ENCODE measurements at places on chromosomes 12 and 14. TPM values are rescaled to one million over a fixed set of nuclear protein-coding genes. Genes with fewer than 3 reads are reported as not detected.

GRCh38 chr12:19005257-19005801, 124.2 kb upstream of the PLEKHA5 start:
- no peak for DNase-seq

- DNase-seq = no peak
Observed at GRCh38 chr14:73757876-73758391, 43.8 kb upstream of the PNMA1 start.

DNA sequence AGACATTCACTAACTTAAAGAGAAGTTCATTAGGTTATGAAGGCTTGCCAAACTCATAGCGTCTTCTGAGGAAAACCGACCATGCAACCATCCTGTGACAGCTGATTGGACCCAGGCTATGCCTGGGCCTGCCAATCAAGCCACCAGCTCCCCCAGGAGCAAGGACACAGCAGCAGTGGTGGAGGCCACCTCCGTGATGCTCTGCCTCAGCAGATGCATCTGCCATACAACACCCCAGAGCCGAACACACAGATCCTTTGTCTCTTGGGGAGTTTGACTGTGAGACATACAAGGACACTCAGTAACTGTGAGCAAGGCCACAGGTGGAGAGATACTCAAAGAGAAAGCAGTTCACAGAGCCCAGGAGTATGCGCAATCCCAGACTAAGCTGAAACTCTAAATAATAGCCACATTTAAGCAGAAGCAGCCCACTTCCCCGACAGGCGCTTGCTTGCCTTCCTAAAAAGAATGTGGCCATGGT, 10.0 kb upstream of the CNIH1 start:
- no peak for DNase-seq

GRCh38 chr14:68506645-68507419, 286.0 kb downstream of the ZFP36L1 start:
- no peak for DNase-seq

DNA sequence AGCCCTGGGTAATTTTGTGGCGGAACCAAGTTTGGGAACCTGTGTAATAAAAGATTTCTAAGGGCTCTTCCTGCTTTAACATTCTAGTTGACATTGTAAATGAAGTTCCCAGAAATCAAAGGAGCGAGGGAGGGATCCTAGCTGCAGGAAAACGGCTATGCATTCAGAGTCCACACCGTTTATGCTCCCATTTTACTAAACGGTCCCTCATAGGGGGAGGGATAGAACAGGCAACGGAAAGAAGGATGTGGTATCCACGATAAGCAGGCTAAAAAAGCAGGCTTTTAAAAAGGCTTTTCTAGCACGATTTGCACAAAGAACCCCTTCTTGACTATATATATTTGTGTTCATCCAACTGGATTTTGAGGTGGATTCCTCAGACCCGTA, 559 bp downstream of the SYNJ2BP start:
- DNase-seq = no peak

DNA sequence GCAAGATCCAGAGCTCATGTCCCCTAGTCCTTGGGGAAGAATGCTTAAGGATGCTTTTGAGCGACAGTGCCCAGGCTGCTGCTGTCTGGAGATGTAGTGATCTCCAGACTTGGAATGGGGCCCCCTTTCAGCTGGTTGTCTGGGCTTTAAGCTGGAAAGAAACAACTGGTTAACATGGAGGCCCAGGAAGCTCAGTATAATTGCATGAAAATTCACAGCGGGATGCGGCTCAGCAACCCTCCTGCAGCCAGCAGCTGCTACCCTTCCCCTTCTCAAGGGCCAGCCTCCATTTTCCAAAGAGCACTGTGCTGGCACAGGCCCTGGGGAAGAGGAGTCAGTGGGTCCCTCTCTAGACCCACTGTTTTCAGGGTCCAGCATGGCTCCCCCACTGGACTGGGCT, 26.3 kb downstream of the RAB35 start:
- DNase-seq = no peak

GRCh38 chr12:64621257-64621942, 11.1 kb downstream of the RASSF3 start:
- DNase-seq = no peak

- DNase-seq = peak; percentile 42
Observed at GRCh38 chr12:97148941-97149559, 242.0 kb downstream of the NEDD1 start.

GRCh38 chr12:49622501-49623141, 740 bp upstream of the PRPF40B start:
- DNase-seq = no peak

DNA sequence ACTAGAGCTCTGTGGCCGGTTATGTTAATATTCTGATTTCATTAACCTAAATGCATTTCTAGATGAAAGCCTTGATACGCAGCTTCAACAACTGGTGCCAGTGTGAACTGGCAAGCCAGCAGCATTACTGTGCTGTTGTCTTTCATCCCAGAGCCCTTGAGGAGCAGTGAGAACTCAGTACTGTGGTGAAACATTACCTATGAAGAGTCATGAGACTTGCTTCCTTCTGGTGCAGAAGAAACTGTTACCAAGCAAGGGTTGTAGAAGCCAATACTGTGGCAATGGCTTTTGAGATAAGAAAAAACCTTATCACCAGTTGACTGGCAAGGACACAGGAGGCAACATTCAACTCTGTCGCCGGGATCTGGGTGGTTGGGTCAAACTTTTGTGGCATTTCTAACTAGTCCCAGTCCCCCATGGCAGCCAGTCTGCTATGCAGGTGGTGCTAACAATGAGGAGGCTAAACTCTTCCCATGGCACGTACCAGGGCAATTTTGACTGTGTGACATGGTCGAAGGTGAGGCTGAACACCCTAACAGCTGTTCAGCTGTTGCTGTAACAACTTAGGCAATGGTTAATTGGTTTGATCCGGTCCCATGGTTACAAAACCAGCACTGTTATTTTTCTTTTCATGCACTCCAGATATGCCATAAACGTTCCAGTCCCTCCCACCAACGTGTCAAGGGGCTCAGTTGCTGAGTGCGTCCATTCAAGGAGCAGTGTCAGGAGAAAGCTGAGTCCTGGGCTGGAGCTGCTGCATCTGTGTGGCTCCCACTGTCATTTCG, 12.6 kb upstream of the LGALS3 start:
- DNase-seq = no peak

GRCh38 chr12:131943389-131943788, 6.4 kb upstream of the EP400 start:
- no peak for DNase-seq

DNA sequence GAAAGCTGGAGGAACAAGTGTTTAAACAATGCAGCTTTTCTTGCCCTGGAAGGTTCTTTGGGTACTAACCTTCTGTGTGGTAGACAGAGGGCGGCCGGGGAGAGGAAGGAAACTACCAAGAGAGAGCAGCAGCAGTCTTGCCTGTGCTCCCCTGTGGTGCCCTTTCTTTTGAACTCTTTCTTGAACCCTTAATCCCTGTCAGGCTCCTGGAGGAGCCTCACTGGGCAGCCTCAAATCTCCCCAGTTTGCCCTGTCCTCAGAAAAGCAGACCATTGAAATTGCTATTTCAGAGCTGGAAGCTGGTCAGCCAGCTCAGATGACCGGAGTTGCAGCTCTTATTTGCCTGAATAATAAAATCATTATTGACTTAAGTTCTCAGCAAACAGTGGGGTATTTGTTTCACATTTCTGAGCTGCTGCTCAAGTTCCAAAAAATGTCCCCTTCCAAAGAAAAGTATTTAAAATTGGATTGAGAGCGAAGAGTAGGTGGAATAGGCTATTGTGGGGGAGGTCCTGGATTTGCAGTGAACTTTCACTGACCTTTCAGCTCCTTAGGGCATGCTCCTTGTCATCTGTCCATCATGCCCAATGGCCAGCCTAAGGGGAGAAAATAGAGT, 42.1 kb upstream of the RNASE3 start:
- no peak for DNase-seq

GRCh38 chr14:87067061-87067460, 925.9 kb downstream of the GALC start:
- DNase-seq = no peak

GRCh38 chr14:104128981-104129380, 9.4 kb upstream of the KIF26A start:
- DNase-seq = no peak

The CLEC4D gene
- polyA plus RNA-seq = 0.49 TPM

The GPR68 gene
- polyA plus RNA-seq = 2.2 TPM

The SMCO2 gene
- polyA plus RNA-seq = 0.23 TPM

The INHBC gene
- polyA plus RNA-seq = 0.26 TPM

The NANOG gene
- polyA plus RNA-seq = 0.09 TPM

Measured in renal pelvis (tissue), 12 donors.